ENCODE measurements at places on chromosomes 2 and 18. TPM values are rescaled to one million over a fixed set of nuclear protein-coding genes. Genes with fewer than 3 reads are reported as not detected.

GRCh38 chr2:20182241-20182931, 42.5 kb downstream of the SDC1 start:
- DNase-seq = peak; percentile 28

DNA sequence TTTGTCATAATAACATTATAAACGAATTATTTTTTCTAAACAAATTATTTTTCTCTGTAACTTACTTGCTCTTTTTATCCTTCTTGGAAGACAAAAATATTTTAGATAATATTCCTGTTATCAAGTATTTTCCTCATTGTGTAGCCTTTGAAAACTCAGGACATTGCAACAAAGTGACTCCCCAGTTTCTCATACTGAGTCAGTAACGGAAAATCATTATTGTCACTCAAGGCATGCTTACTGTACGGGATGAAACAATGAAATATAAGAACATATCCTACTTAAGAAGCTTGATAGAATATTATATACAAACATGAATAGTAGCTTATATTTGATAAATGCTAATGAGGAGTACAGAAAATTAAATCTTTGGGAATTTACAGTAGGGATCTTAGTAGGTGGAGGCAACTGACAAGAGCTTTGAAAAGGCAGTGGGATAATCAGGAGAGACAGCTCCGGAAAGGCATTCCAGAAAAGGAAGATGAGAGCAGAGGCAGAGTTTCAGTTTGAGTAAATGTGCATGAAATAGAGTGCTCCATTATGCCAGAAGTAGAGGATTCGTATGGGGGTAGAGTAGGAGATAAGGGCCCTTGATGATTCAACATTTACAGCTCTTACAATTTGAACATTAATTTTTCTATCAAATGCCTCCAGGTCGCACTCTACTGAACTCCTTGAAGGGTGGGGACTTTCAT, 14.0 kb upstream of the YES1 start:
- no peak for DNase-seq

The SMARCAL1 gene
- 9.9 TPM for total RNA-seq

DNA sequence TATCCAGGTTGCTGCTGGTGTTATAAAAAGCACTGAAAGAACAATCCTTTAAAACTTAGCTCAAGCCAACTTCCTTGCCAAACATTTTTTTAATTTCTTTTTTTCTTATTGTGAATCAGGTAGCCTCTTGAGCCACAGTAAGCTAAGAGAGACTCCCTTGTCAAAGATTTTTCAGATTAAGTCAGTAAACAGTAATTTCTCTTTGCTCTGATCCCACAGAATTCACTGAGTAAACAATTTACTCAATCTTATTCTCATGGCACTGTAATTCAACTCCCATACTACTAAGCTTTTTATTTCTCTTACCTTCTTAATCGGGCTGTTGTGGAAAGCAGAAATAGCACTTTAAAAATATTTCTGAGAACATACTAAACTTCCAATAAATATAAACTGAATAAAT, 82.7 kb downstream of the C2orf74 start:
- no peak for DNase-seq

The PTPRN gene
- total RNA-seq = 4.9 TPM

The MAL gene
- total RNA-seq = not detected

The UNC80 gene
- total RNA-seq = not detected

The GPR39 gene
- total RNA-seq = 2.6 TPM

- no peak for DNase-seq
These were observed 143.9 kb upstream of the SIX2 start for GRCh38 chr2:45153121-45153520.

The CEP192 gene
- 37.2 TPM for total RNA-seq

- DNase-seq = no peak
These were observed 499.3 kb upstream of the SMIM21 start for GRCh38 chr18:75926811-75927210.

The FAM228A gene
- total RNA-seq = not detected

DNA sequence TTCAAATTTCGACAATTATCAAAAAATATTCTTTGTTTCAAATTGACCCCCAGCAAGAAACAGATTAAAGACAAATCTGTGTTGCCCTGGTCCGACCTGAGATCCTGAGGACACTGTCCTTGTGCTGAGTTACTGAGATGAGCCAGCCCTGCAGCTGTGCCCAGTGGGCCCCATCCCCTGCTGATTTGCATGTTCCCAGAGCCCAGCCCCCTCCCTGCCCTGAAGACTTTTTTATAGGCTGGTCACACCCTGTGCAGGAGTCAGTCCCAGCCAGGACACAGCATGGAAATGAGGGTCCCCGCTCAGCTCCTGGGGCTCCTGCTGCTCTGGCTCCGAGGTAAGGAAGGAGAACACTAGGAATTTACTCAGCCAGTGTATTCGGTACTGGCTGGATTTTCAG, 31.4 kb upstream of the ZNG1B start:
- DNase-seq = no peak

GRCh38 chr2:238346544-238346943, 26.2 kb downstream of the TRAF3IP1 start:
- DNase-seq = no peak

The DSG2 gene
- total RNA-seq = 65.5 TPM

- DNase-seq = peak; percentile 16
These were observed 81.0 kb downstream of the TAF4B start for GRCh38 chr18:26307161-26307773.

DNA sequence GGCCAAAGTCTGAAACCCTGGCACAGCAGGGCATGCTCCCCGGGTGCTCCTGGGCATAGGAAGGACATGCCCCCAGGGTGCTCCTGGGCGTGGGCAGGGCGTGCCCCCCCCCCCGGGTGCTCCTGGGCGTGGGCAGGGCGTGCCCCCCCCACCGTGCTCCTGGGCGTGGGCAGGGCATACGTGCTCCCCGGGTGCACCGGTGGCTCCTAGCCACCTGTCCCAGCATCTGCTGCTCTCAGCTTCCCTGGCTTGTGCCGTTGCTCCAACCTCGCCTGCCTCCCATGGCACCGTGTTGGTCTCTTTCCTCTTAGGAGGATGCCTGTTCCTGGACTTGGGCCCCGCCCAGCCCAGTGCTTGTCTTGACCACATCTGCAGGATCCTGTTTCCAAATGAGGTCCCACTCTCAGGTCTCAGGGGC, 95.6 kb upstream of the CTDP1 start:
- DNase-seq = no peak

GRCh38 chr2:51559026-51559425, 527.1 kb upstream of the NRXN1 start:
- no peak for DNase-seq

DNA sequence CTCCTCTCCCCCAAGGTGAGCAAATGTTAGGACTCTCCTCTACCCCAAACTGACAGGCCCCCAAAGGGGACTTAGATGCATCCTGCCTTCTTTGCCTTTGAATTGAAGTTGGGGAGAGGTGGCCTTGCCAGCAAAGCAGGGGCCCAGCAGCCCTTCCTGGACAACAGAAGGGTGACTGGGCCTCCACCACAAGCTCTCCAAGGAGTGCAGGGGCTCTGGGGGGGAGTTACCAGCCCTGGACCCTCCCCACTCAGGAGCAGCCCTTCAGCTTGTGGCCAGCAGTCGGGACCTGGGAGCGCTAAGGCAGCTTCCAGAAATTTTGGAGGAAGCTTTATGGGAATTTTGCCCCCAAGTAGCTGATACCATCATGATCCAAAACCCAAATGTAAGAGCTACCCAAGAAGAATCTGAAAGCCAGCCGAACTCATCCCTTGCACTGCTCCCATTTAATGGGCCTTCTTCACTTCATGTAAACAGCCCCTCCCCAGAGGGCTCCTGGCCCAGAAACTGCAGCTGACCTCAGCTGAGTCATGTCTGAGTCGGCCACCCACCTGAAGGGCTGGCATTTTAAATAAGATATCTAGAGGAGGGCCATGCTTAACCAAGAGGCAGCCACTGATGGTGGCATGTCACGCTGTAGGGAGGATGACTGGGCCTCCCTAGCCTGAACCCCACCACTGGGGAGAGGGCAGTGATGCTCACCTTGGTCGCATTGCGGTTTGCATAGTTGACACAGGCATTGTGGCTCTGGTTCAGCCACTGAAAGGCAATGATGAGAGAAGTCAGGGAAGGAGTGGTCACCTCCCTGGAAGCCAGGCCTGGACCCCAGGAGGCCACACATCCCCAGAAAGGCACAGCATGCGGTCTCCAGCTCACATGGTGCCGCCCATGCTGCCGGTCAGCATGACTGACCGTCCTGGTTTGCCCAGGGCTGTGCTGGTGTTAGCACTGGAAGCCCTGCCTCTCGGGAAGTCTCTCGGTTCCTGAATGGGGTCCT, 71.5 kb downstream of the SFXN5 start:
- peak; percentile 82 for DNase-seq

DNA sequence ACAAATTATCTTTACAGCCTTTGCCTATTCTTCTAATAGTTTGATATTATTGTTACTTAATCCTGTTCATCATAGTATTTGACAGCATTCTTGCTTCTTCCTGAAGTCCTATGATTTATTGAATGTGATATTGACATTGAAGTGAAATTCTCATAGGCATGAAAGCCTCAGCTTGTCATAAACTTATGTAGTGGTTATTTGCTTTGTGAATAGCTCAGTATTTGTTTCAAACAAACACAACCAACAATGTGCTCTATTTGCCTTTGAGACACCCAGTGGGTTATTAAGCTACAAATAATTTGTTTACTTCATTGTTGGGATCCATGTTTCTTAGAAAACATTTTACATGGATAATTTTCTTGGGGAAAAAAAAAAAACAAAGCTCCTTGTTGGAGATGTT, 57.2 kb downstream of the TTC39C start:
- no peak for DNase-seq

- DNase-seq = no peak
These were observed 413.8 kb upstream of the RAB6C start for GRCh38 chr2:129565551-129566109.

The LONRF2 gene
- 0.81 TPM for total RNA-seq

DNA sequence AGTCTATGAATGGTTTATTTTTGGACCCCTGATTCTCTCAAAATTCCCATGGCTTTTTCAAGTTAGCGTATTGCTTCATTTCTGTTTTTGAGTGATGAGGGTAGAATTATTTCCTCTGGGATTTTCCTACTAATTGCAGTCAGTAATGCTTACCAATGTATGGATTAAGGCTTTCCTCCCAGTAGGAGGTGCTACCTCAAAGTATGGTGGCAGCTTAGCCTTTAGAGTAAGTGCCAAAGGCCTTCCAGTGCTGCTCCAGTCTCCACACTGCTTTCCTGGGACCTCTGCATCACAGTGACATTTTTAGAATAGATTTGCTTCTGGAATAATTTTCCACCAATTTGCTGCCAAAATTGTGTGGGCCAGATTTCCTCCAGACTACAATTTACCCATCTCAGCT, 16.2 kb upstream of the SSB start:
- no peak for DNase-seq

DNA sequence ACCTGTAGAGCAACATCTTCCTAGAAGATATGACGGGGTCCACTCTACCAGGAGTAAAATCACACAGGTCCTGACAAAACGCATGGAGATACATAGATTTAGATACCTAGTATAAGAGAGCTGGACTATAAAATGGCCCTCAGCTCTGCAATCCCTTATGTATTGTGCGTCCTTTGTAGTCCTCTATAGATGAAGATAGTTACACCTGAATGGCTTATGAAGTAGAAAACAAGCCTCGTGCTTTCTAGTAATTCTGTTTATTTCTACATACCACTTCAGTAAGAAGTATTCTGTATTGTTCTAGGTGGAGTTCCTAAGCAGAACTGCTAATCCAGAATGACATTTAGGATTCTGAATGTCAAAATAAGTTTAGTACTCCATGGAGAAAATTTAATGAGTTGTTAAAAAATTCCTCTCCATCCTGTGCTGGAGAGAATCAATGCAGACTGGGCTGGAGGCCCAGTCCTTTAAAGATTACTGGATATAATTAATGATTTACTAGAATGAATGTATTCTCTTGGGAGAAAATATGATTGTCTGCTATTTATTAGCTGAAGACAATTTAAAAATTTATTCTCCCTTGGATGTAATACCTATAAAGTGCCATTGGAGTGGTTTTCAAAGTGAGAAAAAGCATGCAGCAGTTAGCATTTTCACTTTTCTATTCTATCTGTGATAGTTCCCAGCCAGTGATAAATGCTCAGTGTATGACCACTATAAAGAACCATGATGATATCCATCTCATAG, 147.3 kb upstream of the UNC80 start:
- DNase-seq = no peak

DNA sequence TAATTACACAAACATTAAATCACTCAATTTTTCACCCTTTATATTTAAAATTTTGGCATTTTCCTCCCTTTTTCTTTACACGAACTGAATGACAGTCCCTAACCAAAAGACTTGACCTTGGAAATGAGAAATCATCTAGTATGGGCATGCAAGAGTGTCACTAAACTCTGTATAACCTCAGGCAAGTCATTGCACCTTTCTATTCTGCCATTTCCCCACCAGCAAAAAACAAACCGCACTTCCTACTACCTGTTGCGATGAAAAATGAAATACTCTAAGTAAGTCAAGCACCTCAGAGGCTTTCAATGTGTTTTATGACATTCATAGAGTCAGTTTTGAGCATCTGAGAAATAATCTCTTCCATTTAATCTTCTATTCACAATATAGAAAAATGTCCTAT, 44.1 kb downstream of the ANKRD44 start:
- DNase-seq = no peak

- no peak for DNase-seq
These were observed 7.3 kb upstream of the PSTPIP2 start for GRCh38 chr18:46079336-46079735.

The RAB27B gene
- total RNA-seq = 0.88 TPM

The CGREF1 gene
- 2.1 TPM for total RNA-seq

- DNase-seq = no peak
These were observed 346.0 kb downstream of the CYRIA start for GRCh38 chr2:16319551-16320121.

The ACTR3 gene
- 739 TPM for total RNA-seq

DNA sequence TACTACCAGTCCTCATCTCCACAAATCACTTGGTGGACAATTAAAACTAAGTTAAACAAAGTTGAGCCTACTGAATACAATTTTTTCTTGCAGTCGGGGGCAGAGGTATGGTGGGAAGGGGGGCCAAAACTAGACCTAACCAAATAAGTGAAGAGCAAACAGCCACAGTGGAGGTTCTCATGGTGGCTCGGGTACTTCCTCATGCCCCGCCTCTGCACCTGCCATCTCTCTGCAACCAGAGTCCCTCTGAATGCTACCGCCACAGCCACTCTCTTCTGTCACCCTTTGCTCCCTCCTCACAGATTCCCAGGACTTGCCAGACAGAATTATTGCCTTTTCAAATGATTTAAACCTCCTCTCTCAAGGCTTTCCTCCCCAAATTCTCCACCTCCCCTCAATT, 204.2 kb downstream of the TMEM247 start:
- DNase-seq = no peak

The PJVK gene
- 0.08 TPM for total RNA-seq

DNA sequence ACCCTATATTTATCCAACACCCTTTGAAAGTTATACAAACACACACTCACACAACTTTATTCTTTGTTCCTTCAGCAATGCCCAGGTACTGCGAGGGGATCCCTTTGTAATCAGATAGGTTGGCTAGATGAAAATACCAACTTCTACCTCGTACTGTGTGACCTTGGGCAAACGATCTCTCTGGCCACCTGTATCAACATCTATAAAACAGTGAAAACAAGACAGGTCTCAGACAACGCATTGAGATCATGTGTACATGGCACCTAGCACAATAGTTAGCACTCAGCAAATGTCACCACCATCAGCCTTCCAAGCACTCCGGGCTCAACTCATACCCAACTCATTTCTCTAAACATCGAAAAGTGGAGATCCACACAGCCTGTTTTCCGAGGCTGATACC, 118.4 kb upstream of the PPP1CB start:
- DNase-seq = no peak

- DNase-seq = no peak
These were observed 257.2 kb upstream of the SYT4 start for GRCh38 chr18:43534511-43534910.
